ENCODE measurements at places on chromosomes 4 and X. TPM values are rescaled to one million over a fixed set of nuclear protein-coding genes. Genes with fewer than 3 reads are reported as not detected.

Gene NDST4
- polyA plus RNA-seq = not detected

Gene TBC1D25
- polyA plus RNA-seq = 18.4 TPM

Gene EXOC1L
- polyA plus RNA-seq = not detected

DNA sequence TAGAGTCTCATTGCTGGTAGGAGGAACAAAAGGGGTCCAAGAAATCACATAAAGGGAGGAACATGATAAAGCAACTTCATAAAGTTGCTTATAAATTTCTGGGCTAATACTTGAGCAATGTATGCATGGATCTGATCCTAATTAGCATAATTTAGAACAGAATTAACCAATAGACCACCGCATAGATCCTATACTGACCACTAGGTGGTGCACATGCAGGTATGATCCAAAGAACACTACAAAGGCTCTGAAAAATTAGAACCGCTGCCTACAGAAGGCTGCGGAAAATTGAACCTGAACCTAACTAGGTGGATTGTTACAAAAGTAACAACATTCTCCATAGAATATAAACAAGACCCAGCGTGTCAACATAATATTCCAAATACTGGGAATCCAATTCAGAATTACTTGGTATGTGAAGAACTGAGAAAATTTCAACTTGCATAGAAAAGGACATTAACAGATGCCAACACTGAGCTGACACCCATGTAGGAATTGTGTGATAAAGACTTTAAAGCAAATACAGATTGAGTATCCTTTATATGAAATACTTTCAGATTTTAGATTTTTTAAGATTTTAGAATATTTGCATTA is 23.3 kb downstream of the BRCC3 start:
- no peak overlapping the region for H3K4me3 ChIP-seq
- H3K27me3 ChIP-seq = no peaks in the 10 kb centered on the region
- peak; percentile 57 for DNase-seq
- peaks cover 3% of the 10 kb centered on the region for H3K36me3 ChIP-seq

Measured in SK-N-SH (cell line).